ENCODE measurements at places on chromosomes 6 and 20.

- peak; percentile 60 for ATAC-seq
These were observed 139.7 kb downstream of the SYNDIG1 start for GRCh38 chr20:24608926-24609667.

DNA sequence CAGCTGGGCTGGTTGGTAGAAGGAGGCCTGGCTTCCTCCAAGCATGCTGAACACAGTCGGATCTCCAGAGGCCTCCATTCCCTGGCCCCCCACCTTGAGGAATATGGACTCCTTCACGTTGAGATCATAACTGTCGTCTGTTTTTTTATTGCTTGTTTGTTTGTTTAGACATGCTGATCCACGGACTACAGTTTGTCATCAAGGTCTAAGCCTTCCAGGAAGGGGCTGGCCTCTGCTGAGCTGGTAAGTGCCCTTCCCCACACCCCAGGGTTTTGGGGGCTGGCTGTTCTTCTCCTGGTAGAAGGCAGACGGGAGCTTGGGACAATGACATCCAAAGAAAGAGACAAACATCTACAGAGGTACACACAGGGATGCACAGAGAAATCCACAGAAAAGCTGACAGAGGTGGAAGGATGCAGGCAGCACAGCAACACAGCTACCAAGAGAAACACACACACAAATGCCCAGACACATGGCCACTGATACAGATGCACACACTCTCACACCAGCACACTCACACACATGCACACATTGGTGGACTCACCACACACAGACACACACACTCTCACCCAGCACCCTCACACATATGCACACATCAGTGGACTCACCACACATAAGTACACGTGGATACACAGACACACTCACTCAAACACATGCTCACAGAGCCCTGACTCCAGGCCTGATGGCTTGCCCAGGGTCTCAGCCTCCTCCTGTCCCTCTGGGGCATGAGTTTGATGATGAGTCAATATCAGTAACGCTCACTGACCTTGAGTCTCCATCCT, 6.7 kb downstream of the BPIFA1 start:
- no peak for ATAC-seq

DNA sequence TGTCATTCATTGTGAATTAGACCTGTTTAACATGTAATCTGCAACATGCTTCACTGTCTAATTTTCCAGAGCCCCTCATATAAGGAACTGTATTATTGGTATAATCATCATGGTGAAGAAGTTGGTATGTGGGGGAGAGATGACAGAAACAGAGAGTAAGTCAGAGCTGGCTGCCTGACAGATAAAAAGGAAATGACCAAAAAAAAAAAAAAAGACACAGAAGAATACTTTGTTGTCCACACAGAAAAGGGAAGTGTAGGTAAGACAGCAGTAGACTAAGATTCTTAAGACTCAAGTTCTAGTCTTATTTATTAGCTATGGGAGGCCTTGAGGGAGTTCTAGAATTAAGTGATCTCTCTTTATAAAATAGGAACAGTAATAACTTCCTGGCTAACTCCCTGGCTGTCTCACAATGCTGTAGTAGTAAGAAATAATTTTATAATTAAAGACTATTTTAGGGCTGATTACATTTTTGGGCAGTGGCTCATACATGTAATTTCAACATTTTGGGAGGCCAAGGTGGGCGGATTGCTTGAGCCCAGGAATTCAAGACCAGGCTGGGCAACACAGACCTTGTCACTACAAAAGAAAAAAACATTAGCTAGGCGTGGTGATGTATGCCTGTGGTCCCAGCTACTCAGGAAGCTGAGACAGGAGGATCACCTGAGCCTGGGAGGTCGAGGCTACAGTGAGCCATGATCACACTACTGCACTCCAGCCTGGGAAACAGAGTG, 102.5 kb downstream of the PRL start:
- ATAC-seq = no peak

- ATAC-seq = no peak
These were observed 224.8 kb upstream of the JAG1 start for GRCh38 chr20:10898552-10898951.

GRCh38 chr20:25859649-25860530, 163.2 kb upstream of the ZNF337 start:
- peak; percentile 62 for ATAC-seq

DNA sequence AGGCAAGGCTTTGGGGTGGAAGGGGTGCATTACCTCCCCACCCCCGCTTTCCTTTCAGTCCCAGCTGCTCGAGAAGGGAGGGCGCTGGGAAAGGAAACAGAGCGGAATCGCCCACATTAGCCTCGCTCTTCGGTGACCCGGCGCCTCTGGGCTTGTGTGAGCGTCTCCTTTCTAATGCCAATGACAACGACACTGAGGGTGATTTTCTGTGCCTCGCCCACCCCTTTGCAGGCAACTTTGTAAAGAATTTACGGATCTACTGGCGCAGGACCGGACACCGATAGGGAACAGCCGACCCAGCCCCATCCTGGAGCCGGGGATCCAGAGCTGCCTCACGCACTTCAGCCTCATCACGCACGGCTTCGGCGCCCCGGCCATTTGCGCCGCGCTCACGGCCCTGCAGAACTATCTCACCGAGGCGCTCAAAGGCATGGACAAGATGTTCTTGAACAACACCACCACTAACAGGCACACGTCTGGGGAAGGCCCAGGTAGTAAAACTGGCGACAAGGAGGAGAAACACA, 24.3 kb downstream of the TFAP2B start:
- ATAC-seq = no peak

- no peak for ATAC-seq
These were observed 558.6 kb downstream of the UTRN start for GRCh38 chr6:144843701-144844100.

GRCh38 chr20:58584881-58585752, 66.0 kb upstream of the STX16 start:
- ATAC-seq = no peak

GRCh38 chr6:52221302-52221701, 23.0 kb downstream of the IL17F start:
- no peak for ATAC-seq

- ATAC-seq = no peak
These were observed 8.1 kb downstream of the BRD2 start for GRCh38 chr6:32976334-32977069.

DNA sequence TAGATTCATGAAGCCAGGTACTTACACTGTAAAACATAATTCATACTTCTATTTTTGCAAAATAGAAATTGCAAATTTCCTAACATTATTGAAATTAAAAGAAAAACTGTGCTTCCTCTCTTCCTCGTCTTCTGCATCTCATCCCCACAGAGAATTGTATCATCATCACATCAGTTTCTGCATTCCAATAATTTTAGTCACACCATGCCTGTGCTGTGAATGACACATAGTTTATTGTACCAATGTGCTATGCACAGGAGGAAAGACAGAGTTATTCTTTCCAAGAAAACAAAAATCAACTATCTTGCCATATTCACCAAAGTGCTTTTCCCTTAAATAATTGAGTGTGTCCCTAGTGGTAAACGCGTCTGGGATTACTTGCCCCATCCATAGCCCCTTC, 38.1 kb upstream of the FAM135A start:
- ATAC-seq = no peak

DNA sequence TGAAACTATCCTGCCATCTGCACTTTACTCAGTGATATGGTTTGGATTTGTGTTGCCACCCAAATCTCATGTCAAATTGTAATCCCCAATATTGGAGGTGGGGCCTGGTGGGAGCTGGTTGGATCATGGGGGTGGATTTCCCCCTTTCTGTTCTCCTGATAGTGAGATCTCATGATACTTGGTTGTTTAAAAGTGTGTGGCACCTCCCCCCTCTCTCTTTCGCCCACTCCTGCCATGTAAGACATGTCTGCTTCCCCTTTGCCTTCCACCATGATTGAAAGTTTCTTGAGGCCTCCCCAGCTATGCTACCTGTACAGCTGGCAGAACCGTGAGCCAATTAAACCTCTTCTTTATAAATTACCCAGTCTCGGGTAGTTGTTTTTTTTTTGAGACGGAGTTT, 18.0 kb downstream of the PIGT start:
- no peak for ATAC-seq

DNA sequence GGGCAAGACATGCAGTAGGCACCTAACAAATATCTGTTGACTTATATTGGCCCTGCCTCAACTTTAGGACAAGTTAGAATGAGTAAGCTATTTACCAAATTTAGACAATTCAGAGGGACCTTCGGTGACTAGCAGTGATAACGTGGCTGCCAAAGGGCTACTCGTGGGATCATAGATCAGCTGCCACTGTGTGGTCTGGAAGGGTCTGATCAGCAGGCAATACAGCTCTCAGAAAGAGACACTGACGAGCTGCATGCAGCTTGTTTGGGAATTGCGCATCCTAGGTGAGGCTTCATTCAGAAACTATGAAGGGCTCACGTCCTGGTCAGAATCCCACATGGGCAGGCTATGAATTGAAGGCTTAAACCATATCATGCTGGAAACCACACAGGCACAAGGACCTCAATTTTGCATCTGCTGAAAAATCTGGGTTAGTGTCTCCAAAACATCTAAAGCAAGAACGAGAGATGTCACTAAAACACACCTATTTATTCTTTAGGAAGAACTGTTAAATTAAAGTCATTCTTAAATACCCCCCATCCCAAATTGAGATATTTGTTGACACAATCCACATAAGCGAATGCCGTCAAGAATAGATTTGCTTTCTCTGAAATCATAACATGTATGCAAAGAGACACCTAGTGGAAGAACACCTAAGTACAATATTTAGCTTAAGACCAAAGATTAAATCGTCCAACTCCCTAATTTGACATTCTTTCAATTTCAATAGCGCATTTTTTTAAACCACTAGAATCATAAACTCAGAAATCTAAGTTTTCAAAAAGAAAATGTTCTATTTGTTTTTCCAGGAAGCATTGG, 79.6 kb downstream of the IPCEF1 start:
- ATAC-seq = no peak

GRCh38 chr6:43849844-43850243, 79.8 kb downstream of the VEGFA start:
- ATAC-seq = peak; percentile 15

DNA sequence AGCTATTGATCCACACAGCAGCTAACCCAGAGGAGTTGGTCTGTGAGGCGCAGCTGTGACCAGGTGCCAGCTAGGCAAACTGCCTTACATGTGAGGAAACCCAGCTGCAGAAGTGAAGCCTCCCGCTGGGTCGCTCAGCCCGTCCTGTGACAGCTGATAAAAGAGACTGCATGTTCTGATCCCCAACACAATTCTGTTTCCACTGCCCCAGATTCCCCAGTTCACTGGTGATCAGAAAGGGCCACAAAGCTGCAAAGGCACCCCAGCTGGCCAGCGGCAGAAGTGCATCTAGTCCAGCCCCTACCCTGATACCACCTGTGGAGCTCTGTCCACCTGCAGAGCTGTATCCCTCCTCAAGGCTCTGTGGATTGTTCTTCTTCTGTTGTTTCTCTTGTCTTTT, 64.5 kb downstream of the CTNNBL1 start:
- no peak for ATAC-seq

DNA sequence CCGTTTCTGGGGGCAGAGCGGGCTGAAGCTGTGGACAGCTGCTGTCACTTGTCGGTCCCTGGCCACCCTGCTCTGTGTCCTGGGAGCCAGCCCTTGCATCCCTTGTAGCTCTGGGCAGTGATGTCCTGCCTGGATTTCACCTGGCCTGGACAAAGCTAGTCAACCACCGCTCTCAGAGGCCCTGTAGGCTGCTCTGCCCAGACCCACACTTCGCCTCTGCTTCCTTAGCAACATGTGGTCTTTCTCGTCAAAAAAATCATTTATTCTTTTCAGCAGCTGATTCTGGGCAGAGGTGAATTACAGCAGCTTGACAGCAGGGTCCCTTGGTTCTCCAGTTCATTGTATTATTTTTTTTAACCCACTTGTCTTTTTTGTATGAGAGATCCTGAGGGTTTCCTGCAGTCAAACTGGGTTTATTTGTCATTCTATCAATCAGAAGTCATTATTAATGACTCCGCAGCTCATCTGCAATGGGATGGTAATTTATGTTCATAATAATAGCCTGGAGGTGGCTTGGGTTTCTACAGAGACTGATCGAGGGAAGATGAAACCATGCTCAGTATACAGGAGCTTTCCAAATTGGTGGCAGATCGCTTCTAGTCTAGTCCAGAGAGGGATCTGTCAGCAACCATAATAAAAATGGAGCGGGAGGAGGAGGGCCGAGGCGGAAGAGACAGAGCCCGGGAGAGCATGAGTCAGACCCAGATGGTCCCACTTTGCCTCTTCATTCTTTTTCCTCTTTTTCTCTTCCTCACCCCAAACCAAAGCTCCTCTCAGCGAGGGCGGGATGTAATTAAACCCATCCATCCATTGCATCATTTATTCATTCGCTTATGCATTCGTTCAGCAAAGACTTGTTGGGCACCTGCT, 22.4 kb downstream of the EDN3 start:
- peak; percentile 24 for ATAC-seq

DNA sequence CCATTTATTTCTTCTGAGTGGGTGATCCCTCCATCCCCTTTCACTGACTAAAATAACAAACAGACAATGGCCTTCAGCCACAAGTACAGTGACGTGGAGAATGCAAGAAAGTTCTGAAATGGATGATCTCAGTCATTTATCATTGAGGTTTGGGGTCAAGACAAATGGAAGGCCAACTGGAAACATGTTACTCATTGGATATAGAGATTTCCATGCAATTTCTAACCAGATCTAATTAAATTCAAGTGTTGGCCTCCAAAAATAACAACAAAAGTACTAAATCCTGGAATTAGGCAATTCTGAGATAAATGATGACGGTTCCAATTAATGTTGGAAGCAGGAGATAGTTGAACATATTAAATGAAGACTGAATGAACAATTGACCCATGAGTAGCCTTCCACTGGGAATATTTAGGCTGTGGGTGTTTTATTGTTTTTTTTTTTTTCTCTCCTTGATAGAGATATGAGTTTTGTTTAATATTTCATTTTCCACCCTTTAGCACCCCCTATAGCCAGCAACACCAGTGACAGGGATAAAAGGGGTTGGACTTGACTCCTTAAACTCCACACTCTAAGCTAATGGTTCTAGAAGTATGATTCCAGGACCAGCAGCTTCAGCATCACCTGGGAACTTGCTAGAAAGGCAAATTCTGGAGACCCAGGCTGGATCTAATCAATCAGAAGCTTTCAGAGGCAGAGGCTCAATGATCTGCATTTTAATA, 112.8 kb downstream of the BCAS1 start:
- ATAC-seq = no peak

GRCh38 chr20:23159256-23159946, 73.3 kb upstream of the CD93 start:
- ATAC-seq = peak; percentile 21

GRCh38 chr6:13282393-13283069, 45.8 kb downstream of the TBC1D7 start:
- ATAC-seq = peak; percentile 57

GRCh38 chr6:1584996-1585668, 24.6 kb upstream of the FOXC1 start:
- ATAC-seq = no peak

GRCh38 chr20:62051546-62052255, 14.0 kb downstream of the TAF4 start:
- ATAC-seq = no peak

DNA sequence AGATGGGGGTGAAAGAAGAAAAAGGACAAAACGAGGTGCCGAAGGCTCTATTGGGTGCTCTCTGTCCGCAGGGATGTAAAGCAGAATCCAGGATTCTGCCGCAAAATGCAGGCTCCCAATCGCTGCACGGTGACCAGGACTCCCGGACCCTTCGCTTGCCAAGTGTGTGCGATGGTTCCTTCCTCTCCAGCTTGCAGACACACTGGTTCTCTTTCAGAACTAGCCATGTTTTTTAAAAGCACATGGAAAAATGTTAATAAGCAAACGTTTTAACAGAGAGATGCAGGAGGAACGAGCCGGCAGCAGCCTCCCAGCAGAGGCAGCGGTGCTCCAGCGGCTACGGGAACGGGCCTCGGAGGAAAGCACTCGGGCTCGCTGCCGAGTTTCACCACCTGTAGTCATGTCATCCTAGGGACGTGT, 59.6 kb downstream of the ZNF831 start:
- no peak for ATAC-seq

- peak; percentile 6 for ATAC-seq
These were observed 789 bp downstream of the CCND3 start for GRCh38 chr6:41940759-41941279.
